Natural killer cell (primary cell): ENCODE measurements at places on chromosomes 3 and 15. TPM values are rescaled to one million over a fixed set of nuclear protein-coding genes. Genes with fewer than 3 reads are reported as not detected.

DNA sequence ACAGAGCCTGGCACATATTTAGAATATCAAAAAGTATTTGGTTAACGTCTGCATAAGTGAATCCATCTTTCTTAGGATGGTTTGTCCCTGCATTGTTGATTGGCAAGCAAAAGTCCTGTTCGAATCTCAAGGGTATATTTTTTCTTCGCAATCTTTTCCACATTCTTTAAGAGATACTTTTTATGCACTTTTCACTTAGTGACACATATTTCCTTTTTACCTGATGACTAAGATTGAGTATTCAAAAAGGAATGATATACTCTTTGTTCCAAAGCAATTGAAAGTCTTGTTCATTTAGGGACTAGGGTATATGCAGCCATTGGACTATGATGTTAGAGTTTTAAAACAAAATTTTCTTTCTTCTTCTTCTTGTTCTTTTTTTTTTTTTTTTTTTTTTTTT, 349.9 kb downstream of the NLGN1 start:
- no peak for DNase-seq

GRCh38 chr15:41276831-41277230, 45.8 kb downstream of the CHP1 start:
- DNase-seq: no peak

DNA sequence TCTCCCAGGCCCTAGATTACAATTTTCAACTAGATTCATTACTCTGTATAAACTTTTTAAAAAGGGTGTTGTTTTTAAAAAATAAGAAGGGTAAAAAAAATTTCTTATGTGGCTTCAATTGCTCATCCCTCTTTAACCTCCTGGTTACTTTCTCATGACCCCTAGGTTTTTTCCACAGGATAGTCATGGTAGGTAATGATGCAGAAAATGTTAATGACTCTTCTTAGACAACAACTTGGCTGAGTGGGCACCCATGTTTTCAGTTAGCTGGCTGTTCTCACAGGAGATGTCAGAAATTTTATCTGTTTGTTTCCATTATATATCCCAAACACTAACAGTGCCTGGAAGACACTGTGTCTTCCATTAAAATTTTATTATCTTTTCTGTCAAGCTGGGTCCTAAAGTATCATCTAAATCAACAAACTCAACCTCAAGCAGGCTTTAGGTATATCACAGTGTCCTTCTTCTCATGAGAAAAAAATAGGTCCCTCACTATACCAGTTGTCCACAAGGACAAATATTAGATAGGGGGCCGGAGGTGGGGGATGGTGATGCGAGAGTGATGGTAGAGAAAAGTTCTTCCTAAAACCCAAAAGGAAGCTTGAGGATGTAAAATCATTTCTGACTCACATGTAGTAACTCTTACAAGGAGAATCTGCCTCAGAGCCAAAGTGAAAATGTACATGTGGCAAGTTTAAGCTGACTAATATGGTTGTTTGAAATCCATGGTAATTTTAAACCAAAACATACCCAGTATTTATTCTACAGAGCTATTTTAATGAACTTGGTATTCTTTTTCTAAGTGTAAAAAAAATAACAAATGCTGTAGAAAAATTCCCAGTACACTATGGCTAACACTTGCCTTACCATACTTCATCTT, 43.3 kb downstream of the PLOD2 start:
- DNase-seq: no peak

DNA sequence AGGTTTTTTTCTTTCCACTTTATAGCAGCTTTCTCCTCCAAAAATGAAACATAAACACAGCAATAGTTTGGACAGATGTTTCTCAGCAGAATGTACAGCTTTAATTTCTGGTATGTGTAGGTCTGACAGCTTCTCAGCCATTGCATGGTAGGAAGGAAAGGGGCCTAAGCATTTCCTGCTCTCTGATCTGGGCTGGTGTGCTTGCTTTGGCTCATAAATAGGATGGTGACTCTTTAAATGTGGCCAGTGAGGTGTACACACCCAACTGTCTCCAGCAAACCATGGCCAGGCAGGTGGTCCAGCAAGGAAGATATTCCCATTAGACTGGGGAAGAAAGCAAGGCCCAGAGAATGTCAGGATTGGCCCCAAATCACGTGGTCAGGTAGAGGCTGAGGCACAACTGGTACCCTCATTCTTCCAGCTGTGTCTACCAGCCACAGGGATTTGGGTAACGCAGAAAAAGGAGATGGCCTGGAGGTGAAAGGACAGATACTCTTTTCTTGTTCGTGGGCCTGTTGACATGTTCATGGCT, 52.1 kb downstream of the ITGA11 start:
- DNase-seq: no peak

- DNase-seq: peak; percentile 67
Measured at GRCh38 chr3:191328962-191329653, at the start of gene CCDC50. TSS of gene CCDC50 (plus strand) at chr3:191329394. CDS start at chr3:191329675, 281 bp downstream.

DNA sequence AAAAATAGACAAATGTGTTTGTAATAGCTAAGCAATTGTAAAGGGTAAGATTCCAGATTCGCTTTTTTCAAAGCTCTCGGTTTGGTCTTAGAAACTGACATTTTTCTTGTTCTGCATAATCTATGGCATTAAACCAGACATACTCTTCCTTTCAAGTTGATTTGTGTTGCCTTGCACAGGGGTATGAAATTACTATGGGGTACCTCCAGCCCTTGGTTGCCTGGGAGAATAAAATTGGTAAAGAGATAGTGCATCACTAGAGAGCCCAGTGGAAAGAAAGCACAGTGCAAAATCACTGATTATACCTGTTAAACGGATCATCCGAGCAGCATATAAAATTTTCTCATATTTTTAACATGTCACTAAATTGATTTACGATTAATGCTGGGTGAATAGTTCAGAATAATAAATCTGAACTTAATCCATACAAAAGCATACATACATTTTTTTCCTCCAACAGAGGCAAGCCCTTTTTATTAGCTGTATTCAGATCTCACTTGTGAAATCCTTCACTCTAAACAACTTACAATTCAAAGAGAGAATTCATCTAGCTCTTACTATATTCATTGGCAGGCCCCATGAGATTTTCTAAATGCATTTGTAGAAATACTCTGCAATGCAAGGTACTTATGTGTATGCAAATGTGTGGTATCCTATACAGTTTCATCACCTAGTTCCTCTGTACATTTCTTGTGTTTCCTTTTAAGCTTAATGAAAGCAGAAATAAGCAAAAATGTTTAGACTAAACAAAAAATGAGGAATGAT, 224.4 kb downstream of the ROBO1 start:
- no peak for DNase-seq

GRCh38 chr15:74312445-74313007, 54.9 kb downstream of the CYP11A1 start:
- DNase-seq: no peak

DNA sequence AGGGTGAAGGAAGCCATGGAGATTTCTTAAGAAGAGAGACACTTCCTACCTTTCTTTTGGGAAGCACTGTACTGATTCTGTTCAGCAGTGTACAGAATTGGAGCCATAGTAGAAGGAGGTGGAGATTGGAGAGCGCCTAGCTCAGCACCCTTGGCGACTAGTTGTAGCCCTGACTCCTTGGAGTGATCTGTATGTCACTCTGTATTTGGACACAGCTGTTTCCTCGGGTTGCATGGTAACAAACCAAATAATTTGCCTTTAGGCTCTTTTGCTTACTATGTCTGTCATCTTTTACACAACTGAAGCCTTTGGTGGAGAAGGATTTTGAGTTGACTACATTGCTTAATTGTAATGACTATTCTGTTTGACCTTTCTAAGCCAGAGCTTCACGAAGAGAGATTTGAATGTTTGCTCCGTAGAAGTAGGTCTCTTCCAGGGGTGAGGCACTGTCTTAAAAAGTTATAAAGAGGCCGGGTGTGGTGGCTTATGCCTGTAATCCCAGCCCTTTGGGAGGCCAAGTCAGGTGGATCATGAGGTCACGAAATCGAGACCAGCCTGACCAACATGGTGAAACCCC, 77.1 kb downstream of the AKAP13 start:
- no peak for DNase-seq

GRCh38 chr3:64539451-64540196, 148.2 kb downstream of the ADAMTS9 start:
- no peak for DNase-seq

GRCh38 chr3:192916371-192917027, 1.2 kb downstream of the MB21D2 start:
- no peak for DNase-seq

GRCh38 chr3:53353202-53353601, 5.9 kb upstream of the DCP1A start:
- DNase-seq: no peak

GRCh38 chr3:106339551-106339950, 470.7 kb upstream of the CBLB start:
- DNase-seq: no peak

DNA sequence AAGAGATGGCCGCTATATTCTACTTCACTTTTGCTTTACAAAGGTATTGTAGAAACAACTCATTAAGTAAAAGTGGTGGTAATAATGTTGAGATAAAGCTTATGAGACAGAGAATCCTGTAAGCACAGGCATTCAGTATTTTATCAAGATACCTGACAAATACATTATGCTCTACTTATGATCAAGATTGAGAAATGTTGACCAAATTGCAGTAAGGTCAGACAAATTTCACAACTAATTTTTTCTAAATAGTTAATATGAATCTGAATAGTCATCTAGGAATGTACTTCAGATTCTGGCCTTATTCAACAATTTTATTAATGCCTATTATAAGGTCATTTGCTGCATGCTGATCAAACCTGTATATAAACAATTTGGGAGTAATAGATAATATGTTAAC, 95.1 kb upstream of the MBNL1 start:
- DNase-seq: no peak

DNA sequence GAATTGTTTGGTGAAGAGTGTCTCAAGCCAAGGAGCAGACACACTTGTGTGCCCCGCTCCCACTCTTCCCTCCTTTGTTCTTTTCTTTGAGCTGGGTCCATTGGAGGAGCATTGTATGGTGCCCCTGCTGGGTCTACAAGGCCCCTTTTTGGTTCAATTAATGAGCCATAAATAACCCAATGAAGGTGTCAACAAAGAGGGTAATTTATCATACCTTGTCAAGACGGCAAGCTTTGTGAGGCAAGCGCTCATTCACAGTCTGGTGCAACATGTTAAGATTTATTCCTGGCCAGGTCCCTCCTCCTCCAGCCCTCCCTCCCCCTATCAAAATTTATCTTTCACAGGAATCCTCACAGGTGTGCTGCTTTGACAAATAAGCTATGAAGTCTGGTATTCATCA, 300.1 kb downstream of the RORA start:
- DNase-seq: no peak

- no peak for DNase-seq
Measured at GRCh38 chr3:62295571-62295970, 77.8 kb downstream of the FEZF2 start.

- DNase-seq: peak; percentile 11
Measured at GRCh38 chr15:59185725-59186124, 20.9 kb upstream of the LDHAL6B start.

GRCh38 chr15:92141607-92142006, 252.1 kb upstream of the ST8SIA2 start:
- no peak for DNase-seq

GRCh38 chr3:156742401-156742800, 68.0 kb downstream of the TIPARP start:
- no peak for DNase-seq

DNA sequence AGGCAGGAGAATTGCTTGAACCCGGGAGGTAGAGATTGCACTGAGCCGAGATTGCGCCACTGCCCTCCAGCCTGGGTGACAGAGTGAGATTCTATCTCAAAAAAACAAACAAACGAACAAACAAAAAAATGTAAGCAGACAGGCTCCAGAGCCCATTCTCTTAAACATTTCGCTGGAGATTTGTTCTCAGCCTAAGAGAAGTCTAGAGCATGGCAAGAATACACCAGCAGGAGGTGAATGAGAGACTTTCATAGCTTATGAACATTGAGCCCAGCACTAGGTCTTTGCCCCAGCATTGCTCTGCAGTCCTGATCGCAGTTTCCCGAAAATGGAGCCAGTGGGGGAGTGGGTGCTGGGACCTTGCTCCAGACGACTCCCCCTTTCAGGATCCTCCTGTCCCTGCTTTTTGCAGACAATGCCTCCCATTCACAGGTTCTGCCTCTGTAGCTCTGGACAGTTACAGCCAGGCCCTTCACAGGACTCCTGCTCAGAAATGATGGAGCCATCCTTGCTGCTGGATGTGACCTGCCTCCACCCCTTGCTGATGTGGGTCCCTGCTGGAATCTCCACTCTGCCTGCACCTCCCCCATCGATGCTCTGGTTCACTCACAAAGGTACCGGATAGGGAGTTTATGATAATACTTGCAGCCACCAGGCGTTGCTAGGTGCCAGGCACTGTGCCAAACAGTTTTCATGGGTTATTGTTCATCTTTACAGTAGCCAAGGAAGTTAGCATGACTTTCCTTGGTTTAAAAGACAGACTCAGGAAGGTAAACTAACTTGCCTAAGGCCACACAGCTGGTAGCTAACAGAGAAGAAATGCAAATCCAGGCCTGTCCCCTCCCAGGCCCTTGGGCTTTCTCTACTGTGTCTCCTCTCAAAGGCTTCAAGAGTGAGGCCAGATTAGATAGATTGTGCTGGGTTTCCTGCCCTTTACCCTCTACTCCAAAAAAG, 329.7 kb upstream of the TLE3 start:
- no peak for DNase-seq

GRCh38 chr3:127774647-127775046, 47.7 kb downstream of the MGLL start:
- no peak for DNase-seq

DNA sequence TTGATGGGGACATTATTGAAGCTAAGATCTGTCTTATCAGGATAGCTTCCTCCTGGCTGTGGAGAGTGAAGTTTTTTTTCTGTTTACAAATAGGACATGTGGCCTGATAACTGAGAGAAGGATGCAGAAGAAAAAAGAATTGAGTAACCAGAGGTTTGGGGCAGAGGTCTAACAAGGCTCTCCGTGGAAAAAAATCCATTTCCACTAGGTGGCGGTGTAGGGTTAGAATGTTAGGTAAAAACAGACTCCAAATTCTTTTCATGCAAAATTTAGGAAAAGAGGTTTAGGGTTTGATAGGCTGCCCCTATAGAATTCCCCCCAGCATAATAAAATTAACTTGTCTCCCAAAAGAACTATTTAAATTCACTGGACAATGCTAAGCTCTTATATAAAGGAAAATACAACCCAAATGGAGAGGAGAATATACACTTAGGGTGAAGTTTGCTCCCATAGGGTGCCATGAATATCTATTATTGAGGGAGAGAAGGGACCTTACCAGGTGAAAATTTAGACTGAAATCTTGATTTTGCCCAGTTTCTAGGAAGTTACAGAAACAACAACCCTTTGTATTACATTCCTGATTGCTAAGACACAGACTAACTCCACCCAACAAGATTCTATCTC, 1560.4 kb downstream of the OTOL1 start:
- no peak for DNase-seq

SLC9C1 gene
- not detected for total RNA-seq

DLL4 gene
- total RNA-seq: 0.10 TPM

INKA1 gene
- total RNA-seq: 0.83 TPM

IQCF5 gene
- total RNA-seq: not detected

SKOR1 gene
- 2.9 TPM for total RNA-seq

ARRDC4 gene
- total RNA-seq: 7.0 TPM

CRABP1 gene
- total RNA-seq: not detected

SIDT1 gene
- 86.9 TPM for total RNA-seq

SAXO2 gene
- 6.5 TPM for total RNA-seq
